Skeletal muscle cell (primary cell): ENCODE measurements at places on chromosomes 4 and X.

GRCh38 chr4:1500231-1500965 is 94.2 kb upstream of the NKX1-1 start:
- no peak for DNase-seq

DNA sequence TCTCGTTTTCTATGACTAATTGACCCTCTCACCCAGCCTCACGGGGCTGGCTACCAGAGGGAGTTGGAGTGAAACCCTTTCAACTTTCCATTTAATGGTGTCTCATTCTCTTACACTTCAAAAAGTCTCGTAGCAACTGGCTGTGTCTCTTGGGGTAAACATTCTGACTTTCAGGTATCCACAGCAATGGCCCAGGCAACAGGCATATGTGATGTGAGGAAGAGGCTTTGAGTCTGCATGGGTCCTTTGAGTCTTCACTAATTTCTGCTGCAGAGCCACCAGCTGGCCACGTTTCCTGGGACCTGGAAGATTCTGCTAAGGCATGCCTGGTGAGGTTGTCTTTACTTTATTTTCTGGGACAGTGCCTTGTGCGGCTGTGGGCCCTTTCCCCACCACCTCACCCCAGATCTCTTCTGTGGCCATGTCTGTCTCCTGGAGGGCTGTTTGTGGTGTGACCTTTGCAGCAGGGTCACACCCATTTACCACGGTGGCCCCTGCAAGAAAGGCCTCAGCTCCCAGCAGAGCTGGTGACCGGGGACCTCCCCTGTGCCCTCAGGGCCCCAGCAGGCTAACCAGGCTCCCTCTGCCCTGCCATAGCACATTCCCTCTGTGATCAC is 112.5 kb upstream of the FRG1 start:
- no peak for DNase-seq

- no peak for DNase-seq
Measured at GRCh38 chr4:3310301-3311094, 17.7 kb downstream of the RGS12 start.

DNA sequence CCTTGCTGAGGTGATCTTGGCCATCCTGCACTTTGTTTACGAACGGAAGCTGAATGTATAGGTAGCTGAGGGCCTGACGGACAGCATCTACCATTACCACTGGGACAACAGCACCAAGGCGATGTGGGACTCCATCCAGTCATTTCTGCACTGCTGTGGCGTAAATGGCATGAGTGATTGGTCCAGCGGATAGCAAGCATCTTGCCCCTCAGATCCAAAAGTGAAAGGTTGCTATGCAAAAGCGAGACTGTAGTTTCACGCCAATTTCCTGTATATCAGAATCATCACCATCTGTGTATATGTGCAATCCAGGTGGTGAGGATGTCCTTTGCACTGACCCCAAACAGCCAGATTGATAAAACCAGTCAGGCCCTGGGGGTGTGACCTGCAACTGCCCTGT is 4.2 kb upstream of the PYURF start:
- no peak for DNase-seq

DNA sequence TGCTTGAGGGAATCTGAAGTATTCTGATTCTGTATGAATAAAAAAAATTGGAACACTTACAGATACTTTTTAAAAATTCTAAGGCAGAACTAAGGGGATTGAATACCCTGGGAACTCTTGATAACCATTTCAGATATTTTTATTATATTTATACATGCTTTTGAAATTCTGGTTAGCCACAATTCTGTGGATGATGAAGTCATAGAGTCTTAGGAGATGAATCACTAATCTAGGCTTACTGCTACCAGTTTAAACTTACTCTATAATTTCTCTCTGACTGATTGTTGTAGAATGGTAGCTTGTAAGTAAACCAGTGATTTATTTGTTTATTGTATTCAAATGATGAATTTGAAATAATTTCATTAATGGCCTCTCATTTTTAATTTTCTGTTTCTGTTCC is 11.4 kb upstream of the SLAIN2 start:
- peak; percentile 63 for DNase-seq

- peak; percentile 73 for DNase-seq
Measured at GRCh38 chr4:38099908-38100407, 139.8 kb downstream of the PTTG2 start.

DNA sequence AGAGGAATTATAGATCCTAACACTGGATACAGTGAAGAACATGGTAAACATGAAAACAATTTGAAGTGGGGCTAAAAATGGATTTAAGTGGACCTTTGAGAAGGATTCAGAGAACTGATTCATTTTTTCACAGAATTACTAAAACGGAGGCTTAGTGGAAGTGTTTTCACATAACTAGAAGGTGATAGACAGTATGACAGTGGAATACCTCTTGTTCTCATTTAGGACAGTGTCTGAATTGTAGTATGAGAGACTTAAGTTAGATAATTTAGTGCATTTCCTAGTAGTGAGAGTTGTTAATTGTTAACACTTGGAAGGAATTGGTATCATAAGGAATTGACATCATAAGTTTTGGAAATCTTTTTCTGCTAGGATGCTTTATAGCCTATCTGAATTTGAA is 64.1 kb downstream of the FIP1L1 start:
- no peak for DNase-seq

- DNase-seq, result peak; percentile 67
Measured at GRCh38 chr4:80407246-80407645, 71.7 kb downstream of the CFAP299 start.

DNA sequence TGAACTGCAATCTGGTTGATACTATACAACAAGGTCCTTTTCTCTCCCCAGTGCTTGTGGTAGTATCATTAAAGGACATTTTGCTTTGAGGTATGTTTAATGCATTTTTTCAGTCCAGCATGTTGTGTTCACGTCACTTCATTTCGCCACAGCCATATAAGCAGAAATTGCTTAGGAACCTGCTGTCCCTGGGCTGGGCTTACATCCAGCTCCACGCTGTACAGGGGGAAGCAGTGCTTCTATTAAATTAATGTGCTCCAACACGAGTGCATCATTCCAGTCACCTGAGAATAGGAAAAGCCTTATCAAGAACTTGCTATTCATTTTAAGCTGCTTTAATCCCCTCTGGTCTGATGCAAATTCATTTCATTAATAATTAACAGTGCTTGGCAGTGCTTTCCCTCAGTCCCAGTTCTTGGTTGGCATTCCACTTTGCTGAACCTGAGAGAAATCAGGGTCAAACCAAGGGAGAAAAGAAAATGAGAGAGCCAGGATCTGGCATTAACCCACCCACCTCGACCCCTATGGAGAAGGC is 47.4 kb upstream of the PTCHD1 start:
- no peak for DNase-seq

GRCh38 chr4:175106301-175106700 is 188.1 kb downstream of the ADAM29 start:
- no peak for DNase-seq

- DNase-seq, result no peak
Measured at GRCh38 chr4:75702919-75703411, 21.4 kb upstream of the USO1 start.

DNA sequence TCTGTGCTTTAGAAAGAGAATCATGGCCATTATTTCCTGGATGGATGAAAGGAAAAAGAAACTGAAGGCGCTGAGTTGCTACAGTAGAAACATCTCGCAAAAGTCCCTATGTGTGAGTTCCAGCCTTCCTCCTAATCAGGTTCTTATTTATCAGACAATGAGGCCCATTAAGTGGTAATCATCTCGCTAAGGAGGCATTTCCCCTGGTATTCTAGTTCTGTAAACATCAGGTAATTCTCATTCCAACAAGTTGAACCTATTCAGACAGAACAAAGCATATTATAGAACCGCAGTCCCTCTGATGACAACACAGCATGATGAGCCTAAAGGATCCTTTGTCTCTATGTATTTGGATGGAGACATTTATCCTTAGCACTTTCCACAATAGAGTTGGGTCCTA is 205.7 kb upstream of the MAOA start:
- DNase-seq, result no peak

DNA sequence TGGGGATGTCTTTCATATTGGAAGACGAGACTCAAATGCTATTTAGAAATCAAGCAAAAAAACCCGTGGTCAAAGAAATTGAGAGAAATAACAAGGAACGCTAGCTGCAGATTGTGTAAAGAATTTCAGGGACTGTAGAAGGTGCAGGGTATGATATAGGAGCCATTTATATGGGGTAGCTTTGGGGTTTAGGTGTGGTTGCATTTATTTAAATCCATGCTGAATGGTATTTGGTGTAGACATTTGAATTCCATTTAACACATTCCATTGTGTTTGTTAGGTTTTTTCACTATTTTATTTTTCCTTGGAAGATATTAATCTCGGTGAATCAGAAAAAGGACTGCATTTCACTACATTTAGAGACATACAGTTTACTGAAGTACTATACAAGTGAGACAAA is 341.0 kb upstream of the GALNTL6 start:
- DNase-seq, result no peak

DNA sequence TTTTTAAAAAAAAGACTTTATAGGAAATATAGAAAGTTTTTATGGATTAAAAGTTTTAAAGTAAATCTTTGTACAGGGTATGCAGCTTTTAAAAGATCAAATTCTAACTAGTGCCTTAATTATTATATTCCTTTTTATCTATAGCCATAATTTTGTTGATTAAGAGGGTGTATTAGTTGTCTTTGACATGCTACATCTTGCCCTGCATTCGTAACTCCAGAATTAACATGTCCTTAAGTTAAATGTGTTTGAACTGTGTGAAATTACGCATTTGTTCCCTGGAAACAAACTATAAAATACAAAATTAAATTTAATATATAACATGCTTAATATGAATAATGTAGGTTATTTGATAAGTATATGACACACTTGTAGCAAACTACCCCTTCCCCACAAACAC is 66.3 kb downstream of the PTPN13 start:
- DNase-seq, result no peak

DNA sequence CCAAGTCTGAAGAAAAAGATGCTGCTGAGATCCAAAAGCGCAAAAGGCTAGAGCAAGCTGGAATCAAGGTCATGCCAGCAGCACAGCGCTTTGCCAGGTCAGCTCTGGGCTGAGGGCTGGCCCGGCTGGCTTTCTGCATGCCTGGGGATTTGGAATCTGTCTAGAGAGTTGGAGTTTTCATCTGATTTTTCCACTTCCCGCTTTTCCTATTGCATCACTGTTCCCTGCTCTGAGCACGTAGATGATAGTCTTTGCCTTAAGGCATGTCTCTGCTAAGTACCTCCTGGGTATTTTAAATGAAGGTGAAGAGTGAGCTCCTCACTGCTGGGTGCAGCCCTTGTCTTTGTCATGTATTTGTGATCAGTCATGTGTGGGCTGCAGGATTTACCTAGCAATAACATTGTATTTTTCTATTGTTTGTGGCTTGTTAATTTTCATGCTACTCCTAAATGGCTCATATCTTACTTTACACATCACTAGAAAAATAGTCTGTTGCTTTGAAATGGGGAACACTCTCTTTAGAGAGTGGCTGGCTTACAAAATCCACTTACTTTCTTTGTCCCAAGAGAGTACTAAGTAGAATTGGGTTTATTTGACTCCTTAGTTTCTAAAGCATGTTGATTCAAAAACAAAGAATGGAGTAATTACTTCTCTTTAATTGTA is 82.8 kb downstream of the LIMCH1 start:
- DNase-seq, result no peak

GRCh38 chr4:131974730-131975129 is 1174.4 kb upstream of the PCDH10 start:
- no peak for DNase-seq

GRCh38 chr4:106614441-106614840 is 245.9 kb upstream of the GIMD1 start:
- DNase-seq, result no peak

- peak; percentile 75 for DNase-seq
Measured at GRCh38 chr4:170423137-170423536, 333.4 kb upstream of the AADAT start.

GRCh38 chr4:119039160-119039559 is 96.5 kb upstream of the MYOZ2 start:
- DNase-seq, result no peak

- no peak for DNase-seq
Measured at GRCh38 chr4:83093060-83093640, 21.4 kb downstream of the PLAC8 start.

GRCh38 chr4:182616476-182616875 is 300.7 kb downstream of the DCTD start:
- DNase-seq, result no peak

DNA sequence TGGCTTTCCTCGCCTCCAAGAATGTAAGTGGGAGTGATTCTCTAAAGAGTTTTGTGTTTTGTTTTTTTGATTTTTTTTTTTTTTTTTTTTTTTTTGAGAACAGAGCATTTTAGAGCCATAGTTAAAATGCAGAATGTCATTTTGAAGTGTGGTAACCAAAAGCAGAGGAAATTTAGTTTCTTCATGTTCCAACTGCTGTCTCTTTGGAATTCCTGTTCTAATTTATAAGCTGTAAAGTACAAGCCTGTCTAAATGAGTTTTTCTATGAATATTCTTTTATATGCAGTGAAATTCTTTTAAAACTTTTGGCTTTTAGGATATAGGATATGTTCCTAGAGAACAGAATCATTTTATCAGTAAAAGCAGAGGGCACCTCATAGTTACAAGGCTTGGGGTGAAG is 74.2 kb downstream of the KIT start:
- DNase-seq, result no peak

- no peak for DNase-seq
Measured at GRCh38 chrX:38574858-38575257, 13.5 kb downstream of the TSPAN7 start.

GRCh38 chr4:172758586-172759340 is 409.8 kb upstream of the GALNT7 start:
- DNase-seq, result peak; percentile 41

GRCh38 chr4:70759627-70760026 is 37.9 kb downstream of the RUFY3 start:
- DNase-seq, result no peak

GRCh38 chr4:141078871-141079270 is 54.4 kb downstream of the RNF150 start:
- DNase-seq, result no peak

GRCh38 chr4:83221897-83222441 is 62.6 kb downstream of the COQ2 start:
- no peak for DNase-seq

GRCh38 chrX:153927922-153928760 is 2.1 kb upstream of the ARHGAP4 start:
- peak; percentile 93 for DNase-seq

DNA sequence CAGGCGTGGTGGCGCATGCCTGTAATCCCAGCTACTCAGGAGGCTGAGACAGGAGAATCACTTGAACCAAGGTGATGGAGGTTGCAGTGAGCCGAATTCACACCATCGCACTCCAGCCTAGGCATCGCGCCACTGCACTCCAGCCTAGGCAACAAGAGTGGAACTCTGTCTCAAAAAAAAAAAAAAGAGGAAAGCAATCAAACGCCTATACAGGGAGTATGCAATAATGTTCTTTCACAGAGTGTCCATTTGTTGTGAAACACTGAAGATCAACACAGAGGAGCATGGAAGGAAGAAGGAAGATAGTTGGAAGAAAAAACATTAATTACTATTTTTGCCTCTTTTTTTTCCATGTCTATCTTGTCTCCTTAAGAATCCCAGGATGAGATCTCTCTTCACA is 113.4 kb downstream of the FBXO8 start:
- no peak for DNase-seq

DNA sequence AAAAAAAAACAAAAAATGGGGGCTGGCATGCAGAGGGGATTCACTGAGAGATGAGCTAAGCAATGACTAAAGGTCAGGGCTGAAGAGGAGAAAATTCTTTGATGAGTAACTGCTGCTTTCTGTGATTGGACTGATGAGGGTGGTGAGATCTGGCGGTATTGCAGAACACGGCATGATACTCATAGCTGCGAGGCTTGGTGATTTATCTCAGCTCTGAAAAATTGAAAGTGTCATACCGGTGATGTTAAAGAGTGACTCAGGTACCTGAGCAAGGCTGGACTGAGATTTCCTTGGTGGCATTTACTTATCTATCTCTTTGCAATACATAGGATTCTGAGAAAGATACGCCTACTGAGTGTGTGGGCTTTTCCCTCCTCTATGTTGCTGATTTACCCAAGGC is 204.1 kb upstream of the DDX53 start:
- no peak for DNase-seq
